NT2/D1 (cell line): ENCODE measurements at places on chromosomes 16 and 17.

- DNase-seq: no peak
Observed at GRCh38 chr17:31198026-31198425, 99.0 kb downstream of the OMG start.

GRCh38 chr16:51113236-51114125 lies 37.6 kb downstream of the SALL1 start:
- no peak for DNase-seq

- no peak for DNase-seq
Observed at GRCh38 chr16:85486256-85486915, 126.7 kb upstream of the GSE1 start.

- DNase-seq: no peak
Observed at GRCh38 chr17:2195729-2196128, 107.9 kb downstream of the SMG6 start.

- DNase-seq: no peak
Observed at GRCh38 chr16:14449790-14450480, 180.1 kb downstream of the PARN start.

- no peak for DNase-seq
Observed at GRCh38 chr17:80774643-80775281, 216.9 kb upstream of the CHMP6 start.

GRCh38 chr17:28828294-28829040 lies 14.1 kb downstream of the FAM222B start:
- DNase-seq: no peak

DNA sequence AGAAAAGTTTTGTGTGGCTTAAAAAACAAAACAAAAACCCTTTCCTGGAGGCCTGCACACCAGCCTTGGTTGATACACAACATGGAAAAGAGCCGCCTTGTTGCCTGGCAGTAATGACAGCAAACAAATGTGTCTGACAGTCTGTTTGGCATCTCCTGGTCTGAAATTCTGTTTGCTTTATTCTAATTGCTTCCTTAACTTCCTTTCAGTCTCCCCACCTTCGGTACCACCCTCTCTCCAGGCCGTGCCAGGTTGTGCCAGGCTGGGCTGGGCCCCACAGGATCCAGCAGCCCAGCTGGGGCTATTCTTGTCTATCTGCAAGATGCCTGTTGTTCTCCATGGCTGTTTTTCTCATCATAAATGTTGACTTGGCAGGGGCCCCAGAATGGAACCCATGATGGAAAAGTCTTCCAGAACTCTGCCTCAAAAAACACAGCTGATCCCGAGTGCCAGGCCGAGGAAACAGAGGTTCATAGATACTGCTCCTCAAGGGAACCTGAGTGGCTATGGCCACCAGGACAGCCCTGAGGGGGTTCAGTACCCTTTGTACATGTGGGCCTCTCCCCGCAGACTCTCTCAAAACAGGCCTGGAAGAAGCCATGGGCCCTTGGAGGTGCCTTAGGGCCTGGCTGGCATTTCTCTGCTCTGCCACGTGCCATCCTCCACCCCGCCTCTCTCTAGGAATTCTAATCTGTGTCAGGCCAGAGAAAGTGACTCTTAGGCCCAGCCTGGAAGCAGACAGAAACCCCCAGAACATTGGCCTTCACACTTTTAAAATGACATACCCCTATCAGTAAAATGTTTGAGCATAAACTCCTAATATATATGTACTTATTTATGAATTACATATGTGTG lies 50.5 kb downstream of the YPEL2 start:
- no peak for DNase-seq

- no peak for DNase-seq
Observed at GRCh38 chr16:9976601-9977000, 205.6 kb downstream of the GRIN2A start.

- no peak for DNase-seq
Observed at GRCh38 chr17:17448076-17448475, 28.7 kb upstream of the MED9 start.

DNA sequence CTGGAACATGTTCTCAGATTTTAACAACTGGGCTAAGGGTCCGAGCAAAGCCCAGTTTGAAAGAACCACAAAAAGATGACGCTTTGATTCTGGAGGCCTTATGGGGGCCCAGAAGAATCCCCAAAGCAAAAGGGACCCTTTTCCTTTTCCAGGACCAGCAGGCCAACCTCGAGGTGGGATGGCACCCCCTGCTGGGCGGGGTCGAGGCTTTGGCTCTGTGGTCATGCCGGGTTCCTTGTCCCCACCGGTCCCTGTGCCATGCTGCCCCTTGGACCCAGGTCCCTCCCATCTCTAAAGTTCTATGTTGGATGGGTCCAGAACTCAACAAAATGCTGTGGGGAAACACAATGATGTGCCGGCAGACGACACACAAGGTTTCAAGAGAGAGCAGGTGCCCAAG lies 30.9 kb downstream of the TMEM204 start:
- no peak for DNase-seq

GRCh38 chr16:66658143-66658859 lies 38.2 kb downstream of the CMTM4 start:
- no peak for DNase-seq

GRCh38 chr16:86578061-86578599 lies at the start of gene FOXL1:
Gene FOXL1, plus strand, starts transcription at chr16:86578549. Its CDS starts 175 bp downstream, at chr16:86578724.
- no peak for DNase-seq

DNA sequence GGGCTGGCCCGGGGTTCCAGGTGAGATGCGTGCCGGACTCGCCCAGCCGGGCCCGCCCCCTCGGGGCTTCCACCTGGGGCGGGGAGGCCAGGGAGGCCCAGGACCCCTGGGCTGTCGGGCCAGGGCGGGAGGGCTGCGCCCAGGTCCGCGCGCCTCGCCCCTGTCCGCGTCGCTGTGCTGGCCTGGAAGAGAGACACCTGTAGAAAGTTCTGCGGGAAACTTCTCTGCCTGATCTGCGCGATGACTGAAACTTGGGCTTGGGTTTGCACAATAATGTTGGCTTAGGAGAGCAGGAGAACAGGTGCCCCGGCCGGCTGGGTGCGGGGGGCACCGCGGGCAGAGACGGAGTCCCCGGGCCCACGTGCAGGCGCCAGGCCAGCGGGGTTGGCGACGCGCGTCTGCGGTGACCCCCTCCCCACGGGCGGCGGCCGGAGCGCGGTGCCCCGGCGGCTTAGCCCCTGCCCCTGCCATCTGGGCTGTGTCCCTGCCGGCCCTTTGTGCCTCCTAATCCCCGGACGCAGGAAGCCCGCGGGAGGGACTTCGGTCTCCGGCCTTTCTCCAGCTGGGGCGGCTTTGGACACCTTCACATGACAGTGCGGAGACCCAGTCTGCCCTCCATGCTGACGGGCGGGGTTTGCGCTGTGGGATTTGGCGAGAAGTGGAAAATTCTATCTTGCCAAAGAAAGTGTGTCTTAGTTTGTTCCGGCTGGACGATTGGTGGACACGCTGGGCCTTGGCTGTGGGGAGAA lies 483 bp downstream of the LLGL2 start:
- no peak for DNase-seq

DNA sequence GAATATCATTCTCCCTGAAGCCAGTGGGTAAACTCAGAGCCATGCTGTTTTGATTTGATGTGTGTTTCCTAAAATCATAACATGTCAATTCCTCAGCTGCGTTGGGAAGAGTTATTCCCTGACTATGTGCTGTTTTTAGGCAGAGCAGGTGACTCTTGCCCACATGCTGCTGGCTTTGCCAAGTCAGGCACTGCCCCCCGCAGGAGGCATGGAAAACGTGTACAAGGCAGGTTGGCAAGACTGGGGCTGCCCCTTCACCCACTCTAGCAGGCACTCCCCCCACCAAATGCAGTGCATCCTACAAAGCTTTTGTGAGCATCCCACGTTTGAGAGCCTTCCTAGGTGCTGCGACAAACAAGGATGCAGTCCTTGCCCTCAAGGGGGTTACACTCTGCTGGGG lies 38.3 kb upstream of the NAT9 start:
- DNase-seq: no peak

GRCh38 chr17:56150649-56151048 lies 2.6 kb upstream of the ANKFN1 start:
- no peak for DNase-seq

GRCh38 chr17:21462237-21462636 lies 86.1 kb downstream of the KCNJ12 start:
- DNase-seq: no peak

DNA sequence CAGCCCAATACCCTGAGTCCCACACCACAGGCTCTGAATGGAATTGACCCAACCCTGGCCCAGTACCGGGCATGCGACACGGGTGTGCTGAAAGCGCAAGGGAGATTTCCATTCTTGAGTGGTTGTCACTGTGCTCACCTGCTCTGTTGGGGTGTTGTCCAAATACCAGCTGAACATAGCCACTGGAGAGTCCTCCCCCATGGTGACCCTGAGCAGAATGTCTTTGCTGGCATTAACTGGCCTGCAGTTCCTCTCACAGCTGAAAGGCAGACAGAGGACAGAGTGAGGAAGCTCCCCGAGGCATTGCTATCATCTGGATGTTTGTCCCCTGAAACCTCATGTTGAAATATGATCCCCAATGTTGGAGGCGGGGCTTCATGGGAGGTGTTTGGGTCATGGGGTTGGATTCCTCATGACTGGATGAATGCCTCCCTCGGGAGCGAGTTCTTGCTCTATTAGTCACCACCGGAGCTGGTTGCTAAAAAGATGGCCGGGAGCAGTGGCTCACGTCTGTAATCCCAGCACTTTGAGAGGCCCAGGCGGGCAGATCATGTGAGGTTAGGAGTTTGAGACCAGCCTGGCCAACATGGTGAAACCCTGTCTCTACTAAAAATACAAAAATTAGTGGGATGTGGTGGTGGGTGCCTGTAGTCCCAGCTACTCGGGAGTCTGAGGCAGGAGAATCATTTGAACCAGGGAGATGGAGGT lies 57.3 kb upstream of the BCO1 start:
- peak; percentile 98 for DNase-seq

- no peak for DNase-seq
Observed at GRCh38 chr16:81293909-81294802, 20.6 kb upstream of the GAN start.

GRCh38 chr16:49876716-49877129 lies 20.8 kb upstream of the ZNF423 start:
- DNase-seq: no peak

- no peak for DNase-seq
Observed at GRCh38 chr17:73770115-73770848, 126.0 kb upstream of the SDK2 start.

DNA sequence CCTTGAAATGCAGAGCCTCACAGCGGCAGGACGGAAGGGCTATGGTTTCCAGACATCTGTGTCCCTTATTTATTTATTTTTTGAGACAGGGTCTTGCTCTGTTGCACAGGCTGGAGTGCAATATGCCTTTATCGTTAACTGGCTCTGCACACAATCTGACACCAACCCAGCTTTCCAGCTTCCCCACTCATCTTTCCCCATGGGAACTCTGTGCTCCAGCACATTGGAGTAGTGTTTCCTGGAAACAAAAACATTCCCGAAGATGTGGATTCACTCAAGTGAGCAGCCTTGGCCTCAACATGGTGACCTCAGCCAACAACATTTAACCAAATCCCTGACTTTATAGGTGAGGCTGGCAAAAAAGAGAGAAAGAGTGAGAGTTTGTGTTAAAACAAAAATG lies 307.1 kb downstream of the TMEM114 start:
- DNase-seq: no peak

- no peak for DNase-seq
Observed at GRCh38 chr16:57764006-57764340, 28.4 kb downstream of the KATNB1 start.

GRCh38 chr17:70310221-70310672 lies 140.9 kb downstream of the KCNJ2 start:
- no peak for DNase-seq

DNA sequence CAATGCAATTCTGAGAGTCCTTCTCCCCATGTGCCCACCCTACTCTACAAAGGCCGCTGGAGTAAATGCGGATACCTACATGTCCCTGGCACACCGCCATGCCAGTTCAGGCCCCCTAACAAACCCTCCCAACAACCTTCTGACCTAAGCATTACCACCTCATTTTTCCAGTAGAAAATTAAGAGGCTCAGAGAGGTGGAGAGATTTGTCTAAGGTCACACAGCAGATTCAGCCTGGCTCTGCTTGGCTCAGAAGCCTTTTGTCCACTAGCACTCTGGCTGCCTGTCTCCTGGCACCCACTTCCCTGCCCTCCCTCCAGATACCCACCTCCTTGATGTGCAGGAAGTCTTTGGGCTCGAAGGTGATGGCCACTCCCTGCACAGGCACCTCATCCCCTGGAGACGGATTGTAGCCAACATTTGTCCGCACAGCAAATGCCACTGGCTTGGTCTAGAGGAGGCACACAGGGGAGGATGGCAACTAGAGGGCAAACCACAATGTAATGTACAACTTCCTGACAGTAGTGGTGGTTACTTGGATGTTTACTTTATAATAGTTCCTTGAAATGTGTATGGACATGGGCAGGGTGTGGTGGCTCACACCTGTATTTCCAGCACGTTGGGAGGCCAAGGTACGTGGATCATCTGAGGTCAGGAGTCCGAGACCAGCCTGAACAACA lies 10.2 kb downstream of the CACNB1 start:
- DNase-seq: no peak

DNA sequence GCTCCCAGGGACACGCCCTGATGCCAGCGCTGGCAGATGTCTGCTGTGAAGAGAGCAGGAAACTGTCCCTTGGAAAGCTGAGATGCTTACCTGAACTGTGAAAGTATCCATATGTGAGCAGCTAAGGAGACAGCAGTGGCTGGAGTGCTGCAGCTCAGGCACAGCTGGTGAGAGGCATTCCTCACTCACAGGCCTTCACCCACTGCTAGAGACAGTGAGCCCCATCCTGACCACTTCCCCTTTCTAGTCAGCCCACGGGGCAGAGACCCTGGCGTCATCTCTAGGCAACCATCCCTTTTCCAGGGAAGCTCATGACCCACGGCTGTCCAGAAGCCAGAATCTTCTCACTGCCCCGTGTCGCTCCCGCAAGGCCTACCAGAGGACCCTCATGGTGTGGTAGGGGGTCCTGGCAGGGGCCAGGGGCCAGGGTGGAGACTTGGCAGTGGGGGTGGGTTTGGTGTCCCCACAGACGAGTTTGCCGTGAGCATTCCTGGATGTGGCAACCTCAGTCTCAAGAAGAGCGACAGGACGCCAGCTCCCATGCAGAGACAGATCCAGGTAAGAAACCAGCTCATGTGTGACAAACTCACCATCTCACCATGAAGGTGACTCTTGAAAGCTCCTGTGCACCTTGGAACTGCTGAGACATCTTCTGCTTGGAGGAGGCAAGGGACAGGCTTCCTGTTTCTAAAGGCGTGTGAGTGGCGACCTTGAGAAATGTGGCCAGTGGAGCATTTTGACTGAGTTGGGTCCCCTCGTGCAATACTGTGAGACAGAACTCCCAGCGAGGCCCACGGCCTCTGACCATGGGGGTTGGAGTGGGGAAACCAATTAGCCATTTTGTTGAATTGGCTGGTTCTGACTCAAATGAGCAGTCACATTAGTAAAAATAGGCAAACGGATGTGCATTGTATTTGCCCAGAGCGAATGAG lies at the start of gene SCIMP:
SCIMP (minus strand) TSS at position 216 of the 932 bp plus-strand sequence; CDS start at position 111, 105 bp downstream.
- no peak for DNase-seq

DNA sequence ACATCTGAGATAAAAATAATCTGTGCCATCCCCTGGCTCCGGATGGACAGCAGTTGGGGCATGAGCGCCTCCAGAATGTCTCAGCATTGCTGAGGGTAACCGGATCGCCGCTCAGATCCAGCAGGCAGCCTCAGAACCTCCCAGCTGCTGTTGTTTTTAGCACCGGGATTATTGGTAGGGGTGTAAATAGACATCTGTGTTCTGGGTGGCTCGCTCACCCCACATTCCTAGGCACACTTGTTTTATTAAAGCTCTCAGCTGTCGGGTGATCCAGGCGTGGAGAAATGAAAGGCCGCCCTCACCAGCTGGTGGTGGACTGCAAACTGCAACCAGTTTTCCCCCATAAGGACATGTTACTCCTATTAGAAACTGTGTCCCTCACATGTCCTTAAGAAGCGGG lies 32.1 kb downstream of the MYH3 start:
- DNase-seq: no peak

- no peak for DNase-seq
Observed at GRCh38 chr17:49121696-49122292, 10.8 kb upstream of the B4GALNT2 start.
